ENCODE measurements at places on chromosomes 1 and 21.

DNA sequence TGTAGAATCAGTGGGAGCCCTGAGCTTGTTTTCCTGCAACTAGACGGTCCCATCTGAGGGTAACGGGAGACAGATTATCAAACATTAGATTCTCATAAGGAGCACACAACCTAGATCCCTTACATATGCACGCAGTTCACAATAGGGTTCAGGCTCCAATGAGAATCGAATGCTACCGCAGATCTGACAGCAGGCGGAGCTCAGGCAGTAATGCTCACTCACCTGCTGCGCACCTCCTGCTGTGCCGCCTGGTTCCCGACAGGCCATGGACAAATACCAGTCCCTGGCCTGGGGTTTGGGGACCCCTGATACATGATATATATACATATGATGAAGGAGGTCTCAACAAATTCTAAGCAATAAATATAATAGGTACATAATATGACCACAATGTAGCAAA is 19.7 kb upstream of the SMIM12 start:
- DNase-seq, result no peak

- no peak for DNase-seq
These were observed 888.2 kb upstream of the CXADR start for GRCh38 chr21:16624479-16625118.

DNA sequence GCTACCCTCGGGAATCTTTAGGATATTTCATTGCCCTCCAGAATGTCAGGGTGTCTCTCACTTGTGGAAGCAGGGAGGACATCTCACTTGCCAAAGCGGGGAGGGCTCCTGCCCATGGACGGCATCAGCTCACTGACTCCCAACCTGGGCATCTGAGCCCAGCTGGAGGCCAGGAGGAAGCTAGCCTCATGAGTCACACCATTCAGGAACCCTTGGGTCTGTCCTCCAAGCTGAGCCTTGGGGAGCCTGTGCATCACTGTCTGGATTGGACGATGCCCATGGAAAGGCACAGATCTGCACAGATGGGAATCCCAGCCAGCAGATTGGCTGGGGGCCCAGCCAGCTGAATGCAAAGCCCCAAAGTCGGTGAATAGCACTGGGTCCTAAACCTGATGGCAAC is 25.2 kb downstream of the WNT3A start:
- DNase-seq, result no peak

DNA sequence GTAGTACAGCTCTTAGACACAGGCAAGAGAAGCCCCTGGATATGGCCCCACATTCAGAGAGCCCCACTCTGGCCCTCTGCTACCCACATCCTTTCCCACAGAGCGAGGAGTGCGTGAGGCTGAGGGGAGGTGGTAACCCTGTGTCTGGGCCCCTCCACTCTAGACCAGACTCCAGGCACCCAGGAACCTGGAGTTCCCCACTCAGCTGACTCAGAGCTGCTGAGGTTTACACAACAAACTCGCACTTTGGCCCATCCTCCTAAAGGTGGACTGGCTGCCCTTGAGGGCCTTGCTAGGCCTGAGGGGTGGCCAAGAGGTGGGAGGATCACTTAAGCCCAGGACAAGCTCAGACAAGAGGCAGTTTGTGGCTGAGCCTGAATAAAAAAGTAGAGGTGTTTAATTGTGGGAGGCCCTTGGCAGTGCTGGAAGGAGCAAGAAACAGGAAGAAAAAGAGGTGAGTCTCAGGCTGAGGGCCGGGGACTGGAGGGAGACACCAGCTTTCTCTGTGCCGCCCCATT is 10.7 kb downstream of the MR1 start:
- no peak for DNase-seq

GRCh38 chr1:150764617-150765101 is 919 bp downstream of the CTSS start:
- DNase-seq, result no peak

- no peak for DNase-seq
These were observed 281.6 kb downstream of the PLA2G4A start for GRCh38 chr1:187110351-187110750.

GRCh38 chr1:15352128-15352957 is 57.3 kb upstream of the EFHD2 start:
- DNase-seq, result no peak

- DNase-seq, result no peak
These were observed 55.4 kb downstream of the LAMC2 start for GRCh38 chr1:183241471-183241870.

DNA sequence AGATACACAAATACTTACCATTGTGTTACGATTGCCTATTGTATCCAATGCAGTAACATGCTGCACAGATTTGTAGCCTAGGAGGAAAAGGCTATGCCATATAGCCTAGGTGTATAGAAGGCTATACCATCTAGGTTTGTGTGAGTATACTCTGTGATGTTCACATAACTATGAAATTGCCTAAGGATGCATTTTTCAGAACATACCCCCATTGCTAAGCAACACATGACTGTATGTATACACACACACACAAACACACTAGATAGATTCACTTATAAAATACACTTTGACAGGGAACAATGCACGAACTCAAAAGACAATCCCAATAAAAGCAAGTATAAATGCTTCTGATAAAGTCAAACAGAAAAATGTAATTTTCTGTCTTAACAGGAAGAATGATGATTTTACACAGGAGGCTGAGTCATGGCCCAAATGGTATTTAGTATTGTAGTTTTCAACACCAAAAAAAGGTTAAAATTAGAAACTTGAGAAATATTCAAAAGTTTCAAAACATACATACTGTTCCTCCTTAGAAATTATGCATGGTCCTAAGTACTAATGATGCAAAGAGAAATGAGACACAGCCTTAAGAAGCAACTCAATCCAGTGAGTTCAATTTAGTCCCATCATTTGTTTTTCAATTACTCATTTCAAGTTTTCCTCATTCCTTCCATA is 12.2 kb downstream of the FH start:
- no peak for DNase-seq

DNA sequence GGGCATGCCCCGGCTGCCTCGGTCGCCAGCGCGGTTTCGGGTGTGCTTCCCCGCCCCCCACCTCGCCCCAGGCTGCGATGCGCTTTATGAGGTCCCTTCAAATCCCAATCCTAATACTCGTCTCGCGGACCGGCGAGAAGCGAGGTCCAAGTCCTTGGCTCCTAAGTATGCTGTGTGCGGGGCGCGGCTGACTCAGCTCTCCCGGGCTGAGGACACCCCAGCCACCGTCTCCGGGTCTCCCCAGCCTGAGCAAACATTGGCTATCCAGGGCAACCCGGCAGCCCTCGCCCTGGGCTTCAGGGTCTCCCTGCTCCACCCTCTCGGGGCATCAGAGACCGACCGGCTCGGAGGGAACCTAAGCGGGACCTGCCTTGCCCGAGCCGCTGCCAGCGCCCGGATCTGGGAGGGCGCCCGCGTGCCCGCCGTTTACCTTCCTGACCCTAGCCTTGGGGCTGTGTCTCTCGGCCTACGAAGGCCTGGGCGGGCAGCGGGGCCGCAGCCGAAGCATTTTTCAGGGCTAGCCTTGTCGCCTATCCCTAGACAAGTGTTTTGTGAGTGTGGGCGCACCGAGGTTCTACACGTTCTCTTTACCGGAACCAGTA is 1.2 kb downstream of the ITPKB start:
- no peak for DNase-seq

GRCh38 chr1:172897738-172898137 is 153.0 kb downstream of the TNFSF18 start:
- no peak for DNase-seq

- DNase-seq, result no peak
These were observed 119.6 kb downstream of the NRIP1 start for GRCh38 chr21:14945176-14945575.

- no peak for DNase-seq
These were observed 6.1 kb upstream of the SLC19A2 start for GRCh38 chr1:169491845-169492281.

GRCh38 chr1:46747683-46748288 is 28.9 kb upstream of the EFCAB14 start:
- no peak for DNase-seq

- no peak for DNase-seq
These were observed 1.1 kb downstream of the TNFRSF4 start for GRCh38 chr1:1212780-1213344.

DNA sequence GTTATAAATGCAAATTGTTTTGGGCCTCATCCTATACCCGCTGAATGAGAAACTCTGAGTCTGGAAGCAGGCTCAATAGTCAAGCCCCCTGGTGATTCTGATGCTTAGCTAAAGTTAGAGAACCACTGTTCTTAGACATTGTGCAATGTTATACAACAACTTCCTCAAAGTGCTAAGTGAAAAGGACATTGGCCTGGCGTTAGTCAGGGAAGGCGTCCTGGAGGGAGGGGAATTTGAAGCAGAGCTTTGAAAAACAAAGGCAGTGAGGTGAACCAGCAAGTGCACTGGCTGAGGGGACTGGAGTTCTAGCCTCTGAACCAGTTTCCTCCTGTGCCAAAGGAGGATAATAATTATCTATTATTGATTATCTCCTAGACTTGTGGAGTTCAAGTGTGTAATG is 5.1 kb downstream of the CD1D start:
- DNase-seq, result no peak

- no peak for DNase-seq
These were observed 32.5 kb downstream of the DHCR24 start for GRCh38 chr1:54854381-54855020.

- no peak for DNase-seq
These were observed 22.4 kb downstream of the VPS45 start for GRCh38 chr1:150089846-150090520.

DNA sequence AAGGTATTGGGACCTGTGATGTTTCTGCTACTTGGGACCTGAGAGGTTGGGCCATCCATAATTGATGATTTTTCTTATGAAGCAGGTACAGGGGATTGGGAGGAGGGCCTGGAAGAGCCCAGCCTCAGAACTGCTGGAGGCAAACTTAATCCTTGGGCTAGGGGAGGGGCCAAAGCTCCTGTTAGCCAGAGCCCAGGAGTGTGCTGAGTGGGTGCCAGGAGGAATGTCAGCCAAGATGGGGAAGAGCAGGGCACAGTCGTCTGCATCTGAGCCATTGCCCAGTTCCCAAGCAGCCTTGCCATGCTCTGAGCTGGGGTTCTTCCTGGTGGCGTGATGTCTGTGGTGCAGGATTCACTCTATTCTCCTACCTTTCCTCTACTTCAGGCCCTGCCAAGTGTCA is 5.8 kb downstream of the MAPKAPK2 start:
- no peak for DNase-seq

GRCh38 chr1:149997585-149998262 is 12.8 kb downstream of the OTUD7B start:
- no peak for DNase-seq

Measured in cerebellar nuclear complex (tissue), 1 donor.